Renal pelvis (tissue), 12 donors: ENCODE measurements at places on chromosomes 12 and 14. TPM values are rescaled to one million over a fixed set of nuclear protein-coding genes. Genes with fewer than 3 reads are reported as not detected.

- no peak for DNase-seq
Measured at GRCh38 chr12:66500091-66500490, 178.8 kb downstream of the GRIP1 start.

DNA sequence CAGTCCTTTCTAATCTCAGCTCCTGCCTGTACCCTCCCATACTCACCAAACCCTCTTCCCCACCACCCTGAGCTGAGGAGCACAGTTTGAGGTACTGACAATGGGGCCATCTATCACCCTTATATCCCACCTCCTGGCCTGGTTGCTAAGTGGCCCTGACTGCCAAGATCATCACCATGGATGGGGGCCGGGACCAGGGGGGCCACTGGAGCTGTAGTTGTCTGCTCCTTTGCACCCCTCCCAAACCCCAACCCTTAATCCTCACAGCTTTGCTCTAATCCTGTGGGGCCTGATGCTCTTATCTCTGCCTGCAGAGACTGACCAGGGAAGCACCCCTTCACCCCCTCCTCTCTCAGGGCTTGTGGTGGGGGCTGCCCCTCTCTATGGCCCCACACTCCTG lies 395 bp upstream of the GNB3 start:
- DNase-seq: no peak

- DNase-seq: no peak
Measured at GRCh38 chr12:126362964-126363363, 1297.7 kb downstream of the AACS start.

STAC3 gene
- 9.6 TPM for polyA plus RNA-seq

DNA sequence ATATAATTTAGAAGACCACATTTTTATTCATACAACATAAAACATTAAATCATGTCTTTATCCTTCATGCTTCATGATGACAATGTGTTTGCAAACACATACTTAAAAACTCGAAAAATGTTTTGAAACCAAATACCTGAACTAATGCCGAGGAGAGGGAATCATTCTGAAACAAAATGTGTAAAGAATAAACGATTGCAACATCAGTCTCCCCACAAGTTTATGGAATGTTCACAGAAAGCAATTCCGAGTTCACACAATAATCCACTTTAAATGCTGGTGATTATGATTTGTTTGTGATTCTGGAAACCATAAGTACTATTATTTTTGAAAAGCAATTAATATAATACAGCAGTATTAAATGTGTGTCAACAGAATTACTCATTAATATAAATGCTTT lies 84.5 kb upstream of the PDZRN4 start:
- no peak for DNase-seq

C12orf60 gene
- polyA plus RNA-seq: 3.9 TPM

- DNase-seq: no peak
Measured at GRCh38 chr12:113846883-113847755, 119.0 kb downstream of the RBM19 start.

DNA sequence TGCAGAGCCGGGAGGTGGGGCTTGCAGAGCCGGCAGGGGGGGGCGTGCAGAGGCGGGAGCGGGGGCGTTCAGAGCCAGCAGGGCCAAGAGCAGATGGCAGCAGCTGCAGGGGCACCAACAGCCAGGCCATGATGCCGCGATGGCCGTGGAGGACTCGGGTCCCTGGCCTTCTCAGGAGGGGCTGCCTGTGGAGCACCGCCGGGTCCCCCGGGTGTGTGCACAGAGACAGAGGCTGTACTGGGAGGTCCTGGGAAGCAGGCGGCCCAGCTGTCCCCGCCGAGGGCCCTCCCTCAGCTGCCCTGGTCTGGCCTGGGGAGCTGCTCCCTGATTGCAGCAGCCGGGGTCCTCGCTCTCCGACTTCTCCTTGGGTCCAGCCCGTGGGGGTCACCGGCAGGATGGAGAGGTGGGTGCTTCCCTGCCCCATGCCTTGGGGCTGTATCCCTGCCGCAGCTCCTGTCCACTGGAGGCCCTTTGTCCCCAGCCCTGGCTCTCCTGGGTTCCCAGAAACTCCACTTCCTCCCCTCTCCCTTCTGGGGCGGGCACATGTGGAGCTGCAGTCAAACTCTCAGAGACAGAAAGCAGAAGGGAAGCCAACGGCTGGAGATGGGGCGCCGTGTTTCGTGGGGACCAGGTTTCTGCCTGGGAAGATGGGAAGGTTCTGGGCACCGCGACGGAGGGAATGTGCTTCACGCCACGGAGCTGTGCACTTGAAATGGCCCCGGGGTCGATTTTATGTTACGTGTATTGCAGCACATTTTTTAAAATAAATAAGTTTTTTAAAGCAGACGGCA lies 75.8 kb upstream of the GALNT9 start:
- DNase-seq: no peak

DNA sequence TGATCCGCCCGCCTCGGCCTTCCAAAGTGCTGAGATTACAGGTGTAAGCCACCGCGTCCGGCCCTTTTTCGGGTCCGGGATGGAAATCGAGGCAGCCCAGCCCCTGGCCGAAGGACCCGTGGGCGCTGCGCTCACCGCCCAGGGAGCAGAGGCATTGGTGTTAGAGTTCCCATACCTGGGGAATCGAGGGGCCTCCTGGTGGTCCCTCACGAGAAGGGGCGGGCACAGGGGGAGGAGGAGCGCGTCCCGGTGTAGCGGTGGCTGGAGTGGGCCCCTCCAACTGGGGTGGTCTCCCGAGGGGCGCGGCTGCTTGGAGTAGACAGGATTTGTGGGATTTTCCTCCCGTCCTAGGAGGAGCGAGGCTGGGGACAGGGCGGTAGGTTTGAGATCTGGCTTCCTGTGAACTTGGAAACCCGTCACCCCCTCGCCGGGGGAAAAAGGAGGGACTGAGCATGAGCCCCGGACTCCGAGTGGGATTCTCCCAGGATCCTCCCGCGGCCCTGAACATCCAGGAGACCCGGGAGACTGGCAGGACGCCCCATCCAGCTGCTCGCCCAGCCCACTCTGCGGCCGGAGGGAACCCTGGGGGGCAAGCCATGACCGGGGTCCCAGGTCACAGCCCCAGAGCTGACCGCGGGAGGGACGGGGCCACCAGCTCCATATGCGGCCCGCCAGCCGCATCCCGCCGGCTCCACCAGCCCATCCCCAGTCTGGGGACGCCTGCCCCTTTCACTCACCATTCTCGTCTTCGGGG lies 70.9 kb downstream of the ASCL4 start:
- DNase-seq: no peak

GRCh38 chr12:114160445-114160844 lies 194.3 kb upstream of the RBM19 start:
- no peak for DNase-seq

DNA sequence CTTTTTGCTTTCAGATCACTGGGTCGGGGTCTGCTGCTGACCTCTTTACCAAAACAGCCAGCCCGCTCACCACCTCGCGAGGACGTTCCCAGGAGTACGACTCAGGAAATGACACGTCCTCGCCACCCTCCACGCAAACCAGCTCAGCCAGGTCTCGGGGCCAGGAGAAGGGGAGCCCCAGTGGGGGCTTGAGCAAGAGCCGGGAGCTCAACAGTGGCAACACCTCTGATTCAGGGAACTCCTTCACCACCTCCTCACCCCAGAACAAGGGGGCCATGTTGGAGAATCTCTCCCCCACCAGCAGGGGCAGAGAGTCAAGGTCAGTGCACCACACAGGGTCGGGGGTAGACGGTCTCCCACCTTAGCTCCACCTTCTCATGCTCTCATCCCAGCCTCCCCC lies 33.4 kb upstream of the HSPB8 start:
- no peak for DNase-seq

- no peak for DNase-seq
Measured at GRCh38 chr12:9404469-9405260, 196.5 kb upstream of the PZP start.

DNA sequence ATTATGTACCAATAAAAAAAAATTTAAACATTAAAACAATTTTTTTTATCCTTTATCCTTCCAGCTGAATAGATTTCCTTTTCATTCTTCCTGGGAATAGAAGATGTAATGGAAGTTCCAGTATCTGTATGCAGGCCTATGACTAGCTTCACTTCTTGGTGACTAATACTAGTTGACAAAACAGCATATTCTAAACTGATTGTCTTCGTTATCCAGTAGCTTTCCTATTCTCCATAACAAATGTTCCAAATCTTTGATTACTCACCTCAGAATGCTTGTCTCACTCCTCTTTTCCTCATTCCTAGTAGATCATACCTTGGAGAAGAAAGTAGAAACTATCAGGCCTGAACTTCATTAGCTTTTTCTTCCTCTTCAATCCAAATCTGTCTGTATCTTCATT lies 70.7 kb downstream of the PLEKHA5 start:
- DNase-seq: no peak

DNA sequence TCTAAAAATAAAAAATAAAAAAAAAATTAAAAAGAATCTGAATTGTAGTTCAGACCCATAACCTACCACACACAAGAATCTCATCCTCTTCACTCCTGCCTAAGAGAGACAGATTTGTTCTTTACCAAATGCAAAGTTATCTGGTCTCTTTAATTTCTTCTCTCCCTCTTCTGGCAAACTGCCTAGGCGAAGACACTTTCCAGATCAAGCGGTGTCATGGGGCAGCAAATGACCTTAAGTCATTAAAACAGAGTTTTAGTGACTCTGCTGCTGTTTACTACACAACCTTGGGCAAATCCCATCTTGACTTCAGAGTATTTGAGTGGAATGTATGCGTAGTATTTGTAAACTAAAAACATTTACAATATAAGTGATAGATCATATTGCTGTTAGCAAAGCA lies 60.9 kb upstream of the NID2 start:
- no peak for DNase-seq

DNA sequence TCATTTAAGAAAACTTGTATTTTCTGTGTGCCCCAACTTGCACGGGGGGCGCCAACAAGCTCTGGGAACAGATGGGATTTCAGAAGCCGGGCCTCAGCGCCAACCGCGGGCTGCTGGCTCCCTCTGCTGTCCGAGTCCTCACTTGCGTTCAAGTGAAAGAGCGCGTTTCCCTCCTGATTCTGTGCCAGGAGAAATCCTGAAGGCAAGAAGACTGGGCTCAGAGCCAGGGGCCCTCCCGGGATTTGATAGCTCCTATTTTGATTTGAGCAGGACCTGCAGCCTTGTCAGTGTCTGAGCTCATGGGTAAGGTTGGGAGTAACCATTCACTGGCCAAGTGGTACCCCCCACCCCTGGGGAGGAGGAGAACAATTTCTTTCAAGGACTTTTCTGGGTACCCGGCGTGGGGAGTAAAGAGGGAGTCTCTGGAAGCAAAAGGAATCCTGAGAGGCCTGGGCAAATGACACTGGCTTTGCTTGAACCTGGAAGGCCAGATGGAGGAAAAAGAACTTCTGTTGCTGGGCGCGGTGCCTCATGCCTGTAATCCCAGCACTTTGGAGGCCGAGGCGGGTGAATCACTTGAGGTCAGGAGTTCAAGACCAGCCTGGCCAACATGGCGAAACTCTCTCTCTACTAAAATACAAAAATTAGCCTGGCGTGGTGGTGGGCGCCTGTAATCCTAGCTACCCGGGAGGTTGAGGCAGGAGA lies 179.0 kb upstream of the RGS6 start:
- peak; percentile 86 for DNase-seq

DNA sequence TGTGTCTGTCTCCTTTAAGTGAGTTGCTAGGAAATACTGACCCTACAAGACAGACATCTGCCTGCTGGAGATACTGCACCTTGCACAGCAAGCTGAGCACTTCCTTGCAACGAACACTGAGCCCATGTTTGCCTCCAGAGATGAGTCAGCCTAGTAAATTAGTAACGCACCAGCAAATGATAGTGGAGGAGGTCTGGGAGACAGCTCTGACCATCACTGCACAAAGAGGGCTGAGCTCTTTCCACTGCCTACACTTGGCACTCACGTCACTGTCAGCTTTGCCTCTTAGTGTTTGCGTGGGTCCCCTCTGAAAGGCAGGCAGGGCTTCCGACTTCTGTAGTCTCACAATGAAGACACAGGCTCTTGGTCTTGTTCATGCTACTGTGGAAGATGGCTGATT lies 109.0 kb downstream of the APAF1 start:
- DNase-seq: no peak

PLXNC1 gene
- 7.1 TPM for polyA plus RNA-seq

PRB2 gene
- polyA plus RNA-seq: not detected

RFLNA gene
- 5.4 TPM for polyA plus RNA-seq

- DNase-seq: no peak
Measured at GRCh38 chr14:38248321-38249028, 7.4 kb downstream of the CLEC14A start.

DAO gene
- polyA plus RNA-seq: 1.2 TPM

DNA sequence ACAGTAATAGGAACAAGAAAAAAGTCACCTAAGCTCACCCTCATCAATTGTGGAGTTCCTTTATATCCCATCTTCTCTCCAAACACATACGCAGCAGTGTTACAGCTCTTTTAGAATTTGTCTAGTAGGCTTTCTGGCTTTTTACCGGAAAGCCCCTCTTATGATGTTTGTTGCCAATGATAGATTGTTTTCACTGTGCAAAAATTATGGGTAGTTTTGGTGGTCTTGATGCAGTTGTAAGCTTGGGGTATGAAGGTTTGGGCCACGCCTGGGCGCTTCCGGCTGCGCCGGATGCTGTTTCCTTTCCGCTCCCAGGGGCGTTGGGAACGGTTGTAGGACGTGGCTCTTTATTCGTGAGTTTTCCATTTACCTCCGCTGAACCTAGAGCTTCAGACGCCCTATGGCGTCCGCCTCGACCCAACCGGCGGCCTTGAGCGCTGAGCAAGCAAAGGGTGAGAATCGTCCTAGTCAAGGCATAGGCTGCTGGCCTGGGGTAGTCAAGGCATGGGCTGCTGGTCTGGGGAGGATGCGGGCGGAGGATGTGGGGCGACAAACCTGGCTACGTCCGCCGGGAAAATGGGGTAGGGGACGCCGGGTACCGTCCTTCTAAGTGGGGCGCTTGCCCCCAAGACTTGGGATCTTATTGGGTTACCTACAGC lies at the start of the genes C12orf57 and RNU7-1:
TSS of gene C12orf57 (plus strand) at position 301 of the 659 bp plus-strand sequence. CDS start at position 401, 100 bp downstream.
TSS of gene RNU7-1 (plus strand) at position 95 of the 659 bp plus-strand sequence.
- peak; percentile 92 for DNase-seq

DNA sequence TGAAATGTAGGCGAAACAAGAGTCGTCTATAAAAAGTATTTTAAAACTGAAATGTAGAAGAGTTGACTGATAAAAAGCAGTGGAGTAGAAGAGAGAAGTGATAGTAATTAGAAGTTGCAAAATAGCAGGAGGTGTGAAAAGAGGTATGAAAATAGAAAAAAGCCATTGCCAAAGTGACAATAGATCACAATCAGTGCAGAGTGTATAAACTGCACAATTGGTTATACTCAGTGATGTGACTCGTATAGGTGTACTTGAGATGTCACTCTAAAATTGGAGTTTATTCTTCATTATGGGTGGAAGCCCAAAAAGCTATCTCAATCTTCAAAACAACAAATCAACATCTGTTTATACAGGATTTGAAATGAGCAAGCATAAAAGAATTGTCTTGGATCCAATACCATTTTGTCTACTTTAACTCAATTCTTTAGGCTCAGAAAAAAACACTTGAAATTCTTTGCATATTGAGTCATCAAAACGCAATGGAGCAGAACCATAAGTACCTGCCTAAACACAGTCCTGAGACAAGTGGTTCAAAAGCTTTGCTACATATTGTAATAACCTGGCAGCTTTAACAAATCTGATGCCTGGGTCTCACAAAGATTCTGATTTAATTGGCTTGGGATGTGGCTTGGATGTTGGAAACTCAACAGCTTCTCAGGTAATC lies 8.8 kb downstream of the IKBIP start:
- DNase-seq: no peak
